Activated naive CD8-positive, alpha-beta T cell treated with anti-CD3 and anti-CD28 coated beads for 36 hours (primary cell): ENCODE measurements at places on chromosomes 2 and 18. TPM values are rescaled to one million over a fixed set of nuclear protein-coding genes. Genes with fewer than 3 reads are reported as not detected.
A peak's percentile ranks its signal among the peaks of the same experiment; 100 is the strongest.

DNA sequence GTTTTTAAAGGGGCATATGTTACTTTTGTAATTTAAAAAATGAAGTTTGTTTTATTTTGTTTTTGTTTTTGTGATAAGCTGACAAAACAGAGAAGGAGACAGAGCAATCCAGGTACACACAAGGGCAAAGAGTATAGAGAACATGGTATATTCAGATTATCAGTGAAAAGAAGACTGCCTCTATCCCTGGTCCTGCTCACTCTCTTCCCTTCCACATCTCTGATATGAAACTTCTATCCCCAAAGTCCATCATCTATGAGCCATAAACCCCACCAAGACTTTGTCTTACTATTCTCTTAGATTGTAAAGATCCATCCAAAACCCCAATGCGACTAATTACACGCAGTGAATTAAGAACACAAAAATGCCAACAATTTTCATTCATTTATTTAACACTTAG is 16.6 kb downstream of the ROCK2 start:
- no peak for DNase-seq
- peaks cover 4% of the 10 kb centered on the region for H3K36me3 ChIP-seq
- H3K27ac ChIP-seq: no peak overlapping the region
- H3K27me3 ChIP-seq: no peaks in the 10 kb centered on the region
- H3K4me3 ChIP-seq: no peak overlapping the region

GRCh38 chr2:168138901-168139300 is 108.5 kb downstream of the STK39 start:
- DNase-seq: no peak
- peaks cover 2% of the 10 kb centered on the region for H3K36me3 ChIP-seq
- H3K4me1 ChIP-seq: peaks cover 6% of the 10 kb centered on the region
- H3K27ac ChIP-seq: no peak overlapping the region
- no peaks in the 10 kb centered on the region for H3K27me3 ChIP-seq
- H3K4me3 ChIP-seq: no peak overlapping the region

The UGT1A6 gene
- total RNA-seq: not detected

- H3K27ac ChIP-seq: no peak overlapping the region
- no peaks in the 10 kb centered on the region for H3K27me3 ChIP-seq
- no peak overlapping the region for H3K4me3 ChIP-seq
- DNase-seq: no peak
- no peaks in the 10 kb centered on the region for H3K36me3 ChIP-seq
These were observed 80.5 kb downstream of the ZBTB7C start for GRCh38 chr18:48328473-48329210.

DNA sequence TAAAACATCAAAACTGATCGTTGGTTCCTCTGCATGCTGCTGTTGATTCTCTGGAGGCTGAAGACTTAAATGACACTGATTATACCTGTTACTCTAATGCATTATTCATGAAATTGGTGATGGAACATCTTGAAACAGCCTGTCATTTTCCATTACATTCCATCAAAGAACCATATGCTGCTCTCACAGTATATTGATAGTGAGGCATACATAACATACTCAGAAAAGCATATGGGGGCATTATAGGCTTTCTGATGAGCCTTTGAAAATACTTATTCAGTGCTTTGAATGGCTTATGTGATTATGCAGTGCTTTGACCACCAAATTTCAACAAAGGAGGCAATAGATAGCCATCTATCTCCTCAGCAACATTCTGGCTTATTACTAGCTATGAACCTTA is 392.1 kb downstream of the CDH19 start:
- H3K36me3 ChIP-seq: no peaks in the 10 kb centered on the region
- H3K27me3 ChIP-seq: no peaks in the 10 kb centered on the region
- H3K4me3 ChIP-seq: no peak overlapping the region
- no peaks in the 10 kb centered on the region for H3K4me1 ChIP-seq
- no peak overlapping the region for H3K27ac ChIP-seq

The COMMD1 gene
- total RNA-seq: 29.1 TPM

DNA sequence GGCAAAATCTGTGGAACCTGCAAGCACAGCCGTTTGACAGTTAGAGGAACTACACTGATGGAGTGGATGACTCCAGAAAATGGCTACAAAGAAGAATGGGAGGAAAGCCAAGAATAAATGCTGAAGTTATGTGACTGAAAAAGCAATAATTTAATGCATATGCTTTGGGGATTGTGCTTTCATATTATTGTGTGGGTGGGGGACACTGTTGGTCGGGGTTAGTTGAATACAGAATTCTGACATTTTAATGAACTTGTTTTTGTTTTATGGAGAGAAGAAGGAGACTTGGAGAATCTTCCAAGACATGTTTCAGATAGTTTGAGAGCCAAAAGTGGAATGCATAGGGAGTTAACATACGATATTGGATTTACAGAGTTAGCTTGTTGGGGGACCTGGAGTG is 68.5 kb downstream of the NRP2 start:
- DNase-seq: no peak
- H3K27me3 ChIP-seq: peaks cover 23% of the 10 kb centered on the region
- no peak overlapping the region for H3K4me3 ChIP-seq
- no peak overlapping the region for H3K27ac ChIP-seq
- H3K36me3 ChIP-seq: no peaks in the 10 kb centered on the region
- H3K4me1 ChIP-seq: no peaks in the 10 kb centered on the region

GRCh38 chr2:241733391-241734207 is 831 bp upstream of the D2HGDH start:
- no peaks in the 10 kb centered on the region for H3K27me3 ChIP-seq
- H3K4me3 ChIP-seq: peak overlapping the region; percentile 40
- peaks cover 32% of the 10 kb centered on the region for H3K4me1 ChIP-seq
- peaks cover 24% of the 10 kb centered on the region for H3K36me3 ChIP-seq
- no peak for DNase-seq

DNA sequence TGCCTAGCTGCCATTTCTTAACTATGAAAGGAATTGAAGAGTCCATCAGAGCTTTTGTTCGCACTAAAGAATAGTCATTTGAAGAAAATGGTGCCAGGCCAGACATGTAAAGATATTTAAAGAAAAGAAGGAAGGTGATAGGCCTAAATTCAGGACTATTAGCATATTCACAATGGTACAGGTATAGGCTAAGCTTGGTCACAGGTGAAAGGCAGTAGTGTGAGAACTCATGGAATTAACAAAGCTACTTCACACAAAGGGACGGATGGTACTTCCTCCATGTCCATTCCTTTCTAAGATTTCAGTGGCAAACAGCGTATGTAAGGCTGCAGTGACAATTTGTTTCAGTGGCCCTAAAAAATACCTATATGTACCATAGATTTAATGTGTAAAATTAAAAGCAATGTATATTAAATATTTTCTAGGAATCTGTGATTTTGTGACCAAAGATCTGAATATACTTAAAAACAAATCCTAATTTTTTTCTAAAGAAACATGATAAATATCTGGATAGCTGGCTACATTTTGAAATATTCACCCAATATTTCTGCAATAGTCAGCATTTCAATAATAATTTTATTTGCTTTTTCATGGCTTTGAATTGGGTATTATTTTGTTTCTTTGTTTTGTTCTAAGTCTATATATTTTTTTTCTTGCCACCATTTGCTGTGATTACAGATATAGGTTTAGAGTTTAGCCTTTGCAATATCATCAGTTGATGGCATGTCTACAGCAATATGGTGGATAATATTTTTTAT is 116.1 kb downstream of the CAMKMT start:
- no peak overlapping the region for H3K27ac ChIP-seq
- H3K27me3 ChIP-seq: no peaks in the 10 kb centered on the region
- no peak for DNase-seq
- H3K4me3 ChIP-seq: no peak overlapping the region
- H3K4me1 ChIP-seq: peaks cover 7% of the 10 kb centered on the region

- peak overlapping the region; percentile 60 for H3K4me3 ChIP-seq
- no peaks in the 10 kb centered on the region for H3K27me3 ChIP-seq
- H3K27ac ChIP-seq: no peak overlapping the region
- peaks cover 24% of the 10 kb centered on the region for H3K4me1 ChIP-seq
These were observed 2.7 kb upstream of the DTYMK start for GRCh38 chr2:241689306-241689705.

The SLC4A5 gene
- total RNA-seq: 0.74 TPM

GRCh38 chr2:96512341-96512740 is 7.2 kb upstream of the NEURL3 start:
- no peak overlapping the region for H3K27ac ChIP-seq
- H3K4me1 ChIP-seq: peaks cover 10% of the 10 kb centered on the region
- H3K4me3 ChIP-seq: no peak overlapping the region
- DNase-seq: no peak
- peaks cover 14% of the 10 kb centered on the region for H3K27me3 ChIP-seq

The GAL3ST2 gene
- 0.31 TPM for total RNA-seq

DNA sequence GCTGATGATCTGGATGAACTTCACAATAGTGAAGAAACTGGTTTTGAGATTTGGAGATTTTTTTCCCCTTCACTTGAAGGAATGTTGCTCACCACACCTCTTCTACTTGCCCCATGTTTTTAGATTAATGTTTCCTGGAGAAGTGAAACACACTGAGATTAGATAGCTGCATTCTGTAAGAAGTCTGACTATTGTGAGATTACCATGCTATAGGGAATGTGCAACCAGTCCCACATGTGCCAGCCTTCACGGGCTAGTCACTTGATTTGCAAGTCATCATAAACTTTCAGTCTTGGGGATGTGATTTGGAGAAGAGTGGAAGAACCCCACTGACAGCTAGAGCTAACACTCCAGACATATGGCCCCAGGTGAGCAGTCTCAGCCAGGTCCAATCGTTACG is 7.4 kb upstream of the CCNYL1 start:
- no peak overlapping the region for H3K27ac ChIP-seq
- DNase-seq: no peak
- H3K4me1 ChIP-seq: peaks cover 6% of the 10 kb centered on the region

The OXER1 gene
- 0.16 TPM for total RNA-seq

- H3K27ac ChIP-seq: no peak overlapping the region
- H3K36me3 ChIP-seq: no peaks in the 10 kb centered on the region
- no peak for DNase-seq
- H3K27me3 ChIP-seq: peaks cover 9% of the 10 kb centered on the region
These were observed 107.2 kb upstream of the ETAA1 start for GRCh38 chr2:67289921-67290371.

The MALL gene
- total RNA-seq: 0.42 TPM

DNA sequence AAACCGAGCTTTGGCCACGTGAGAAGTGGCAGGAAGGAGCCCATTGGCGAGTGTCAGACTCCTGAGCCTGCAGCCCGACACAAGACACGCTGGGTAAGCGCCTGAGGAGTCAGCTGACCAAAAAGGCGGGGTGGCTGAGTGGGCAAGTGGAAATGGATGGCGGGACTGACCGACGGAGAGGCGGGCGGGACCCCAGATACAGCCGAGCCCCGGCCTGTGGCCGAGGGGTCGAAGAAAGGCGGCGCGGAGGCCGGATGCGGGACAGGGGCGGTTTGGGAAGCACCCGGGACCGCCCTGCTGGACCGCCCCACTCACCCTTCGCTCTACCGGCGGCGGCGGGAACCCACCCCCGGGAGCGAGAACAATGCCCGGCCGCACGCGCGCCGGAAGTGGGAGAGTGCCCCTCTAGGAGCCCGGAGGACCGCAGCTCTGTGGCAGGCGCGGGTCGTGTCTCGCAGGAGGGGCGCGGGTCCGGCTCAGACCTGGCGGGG is 22.8 kb downstream of the ZSCAN30 start:
- peaks cover 15% of the 10 kb centered on the region for H3K4me1 ChIP-seq
- peaks cover 54% of the 10 kb centered on the region for H3K36me3 ChIP-seq
- peak overlapping the region; percentile 93 for H3K27ac ChIP-seq
- peak overlapping the region; percentile 82 for H3K4me3 ChIP-seq
- H3K27me3 ChIP-seq: no peaks in the 10 kb centered on the region

- no peak overlapping the region for H3K27ac ChIP-seq
- no peak for DNase-seq
- peaks cover 16% of the 10 kb centered on the region for H3K27me3 ChIP-seq
- H3K36me3 ChIP-seq: no peaks in the 10 kb centered on the region
- H3K4me3 ChIP-seq: no peak overlapping the region
These were observed 65.1 kb upstream of the GPR45 start for GRCh38 chr2:105176429-105176828.

DNA sequence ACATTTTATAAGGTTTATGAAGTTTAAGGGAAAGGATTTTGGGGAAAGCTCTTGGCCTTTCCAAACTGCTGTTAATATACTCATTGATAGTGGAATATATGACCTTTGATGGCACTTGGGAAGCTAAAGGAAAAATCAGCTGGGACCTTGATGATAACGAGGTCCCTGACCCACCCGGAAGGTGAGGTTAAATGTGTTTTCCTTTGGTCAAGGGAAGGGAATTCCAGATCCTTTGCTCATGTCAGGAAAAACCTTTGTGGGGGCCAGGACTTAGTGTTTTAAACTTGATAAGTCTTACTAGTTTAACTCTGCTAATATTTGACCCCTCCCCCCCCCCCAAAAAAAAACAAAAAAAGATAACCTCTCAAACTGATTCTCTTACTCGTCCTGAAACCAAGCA is 50.7 kb downstream of the CRIM1 start:
- H3K4me3 ChIP-seq: no peak overlapping the region
- no peak overlapping the region for H3K27ac ChIP-seq
- H3K4me1 ChIP-seq: no peaks in the 10 kb centered on the region
- H3K36me3 ChIP-seq: no peaks in the 10 kb centered on the region
- no peak for DNase-seq
- no peaks in the 10 kb centered on the region for H3K27me3 ChIP-seq

DNA sequence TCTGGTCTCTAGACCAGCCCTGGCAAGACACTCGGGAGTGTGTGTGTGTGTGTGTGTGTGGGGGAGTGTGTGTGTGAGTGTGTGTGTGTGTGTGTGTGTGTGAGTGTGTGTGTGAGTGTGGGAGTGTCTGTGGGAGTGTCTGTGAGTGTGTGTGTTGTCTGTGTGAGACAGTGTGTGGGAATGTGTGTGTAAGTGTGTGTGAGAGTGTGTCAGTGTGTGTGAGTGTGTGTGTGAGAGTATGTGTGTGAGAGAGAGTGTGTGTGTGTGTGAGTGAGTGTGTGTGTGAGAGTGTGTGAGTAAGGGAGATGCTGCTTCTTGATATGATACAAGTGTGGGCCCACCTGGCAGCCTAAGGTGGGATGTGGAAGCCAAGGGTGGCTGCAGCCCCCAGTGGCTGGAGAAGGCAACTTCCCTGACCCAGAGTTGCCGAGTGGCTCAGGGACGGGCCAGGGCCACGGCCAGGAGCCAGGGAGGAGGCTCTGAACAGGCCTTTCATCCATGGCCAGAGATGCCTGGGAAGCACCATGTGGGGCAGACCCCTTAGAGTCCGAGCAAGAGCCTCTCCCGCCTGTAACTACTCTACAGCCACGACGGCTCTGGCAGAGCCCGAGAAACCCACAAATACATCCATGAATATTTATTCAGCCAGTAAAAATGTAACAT is 159.3 kb upstream of the MYCN start:
- H3K4me1 ChIP-seq: no peaks in the 10 kb centered on the region
- DNase-seq: no peak
- no peaks in the 10 kb centered on the region for H3K36me3 ChIP-seq
- no peaks in the 10 kb centered on the region for H3K27me3 ChIP-seq

- peaks cover 13% of the 10 kb centered on the region for H3K4me1 ChIP-seq
- H3K27ac ChIP-seq: no peak overlapping the region
- H3K27me3 ChIP-seq: peaks cover 46% of the 10 kb centered on the region
- no peak overlapping the region for H3K4me3 ChIP-seq
These were observed 132.7 kb downstream of the ALPK2 start for GRCh38 chr18:58496231-58496630.

DNA sequence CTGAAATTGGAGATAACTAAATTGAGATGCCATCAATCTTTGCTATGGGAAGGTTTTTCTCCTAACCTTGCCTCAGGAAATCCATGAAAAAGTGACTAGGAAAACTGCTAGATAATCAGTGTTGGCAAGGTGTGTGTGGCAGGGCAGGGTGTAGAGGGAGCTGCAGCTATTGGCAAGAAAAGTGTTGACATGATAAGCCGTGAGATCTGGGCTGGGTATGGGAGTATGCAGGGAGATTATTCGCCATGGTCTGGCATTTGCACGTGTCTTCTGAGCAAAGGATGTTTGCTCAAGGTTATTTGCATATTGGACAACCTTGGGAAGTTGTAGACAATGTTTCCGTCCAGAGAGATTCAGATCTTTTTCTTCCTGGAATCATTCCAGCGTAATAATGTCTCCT is 74.7 kb downstream of the SERPINB8 start:
- H3K4me3 ChIP-seq: no peak overlapping the region
- no peak overlapping the region for H3K27ac ChIP-seq
- no peaks in the 10 kb centered on the region for H3K27me3 ChIP-seq
- no peak for DNase-seq
